Substantia nigra (tissue), 51 donors: ENCODE measurements at places on chromosomes 11 and 22.

- DNase-seq = no peak
Measured at GRCh38 chr11:110311783-110312579, 15.6 kb upstream of the RDX start.

DNA sequence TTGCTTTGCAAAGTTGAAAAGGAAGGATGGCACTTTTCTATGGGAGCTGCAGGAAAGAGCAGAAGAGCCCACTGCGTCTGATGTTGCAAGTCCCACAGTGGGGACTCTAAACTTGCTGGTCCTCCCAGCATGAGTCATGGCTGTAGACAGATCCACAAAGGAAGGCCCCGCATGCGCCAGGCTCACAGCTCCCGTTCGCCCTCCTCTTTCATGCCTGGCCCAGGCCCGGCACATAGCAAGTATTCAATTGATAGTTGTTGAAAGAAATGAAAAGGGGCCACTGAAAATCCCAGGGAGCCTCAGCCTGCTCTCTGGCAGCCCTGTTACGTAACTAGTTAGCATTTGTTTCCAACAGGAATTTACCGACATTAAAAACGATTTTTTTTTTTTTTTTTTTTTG lies 18.9 kb downstream of the AP1B1 start:
- DNase-seq = peak; percentile 38

DNA sequence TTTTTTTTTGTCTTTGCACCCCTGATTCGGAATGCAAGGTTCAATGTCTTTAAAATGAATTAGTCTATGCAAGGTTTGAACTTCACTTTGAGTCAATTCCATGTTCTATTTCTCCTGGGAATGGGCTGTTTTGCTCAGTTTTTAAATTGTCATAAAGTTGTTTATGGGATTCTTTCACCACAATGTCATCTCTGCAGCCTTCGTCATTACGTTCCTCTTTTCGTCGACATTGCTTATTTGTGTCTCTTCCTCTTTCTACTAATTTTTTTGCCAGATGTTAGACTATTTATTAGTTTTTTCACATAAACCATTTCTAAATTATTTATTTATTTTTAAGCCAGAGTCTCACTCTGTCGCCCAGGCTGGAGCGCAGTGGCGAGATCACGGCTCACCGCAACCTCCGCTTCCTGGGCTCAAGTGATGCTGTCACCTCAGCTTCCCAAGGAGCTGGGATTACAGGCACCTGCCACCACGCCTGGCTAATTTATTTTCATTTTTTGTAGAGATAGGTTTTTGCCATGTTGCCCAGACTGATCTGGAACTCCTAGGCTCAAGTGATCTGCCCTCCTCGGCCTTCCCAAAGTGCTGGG lies 7.1 kb upstream of the TNNT3 start:
- DNase-seq = no peak

GRCh38 chr11:65654375-65655349 lies 8.1 kb downstream of the RELA start:
- no peak for DNase-seq

DNA sequence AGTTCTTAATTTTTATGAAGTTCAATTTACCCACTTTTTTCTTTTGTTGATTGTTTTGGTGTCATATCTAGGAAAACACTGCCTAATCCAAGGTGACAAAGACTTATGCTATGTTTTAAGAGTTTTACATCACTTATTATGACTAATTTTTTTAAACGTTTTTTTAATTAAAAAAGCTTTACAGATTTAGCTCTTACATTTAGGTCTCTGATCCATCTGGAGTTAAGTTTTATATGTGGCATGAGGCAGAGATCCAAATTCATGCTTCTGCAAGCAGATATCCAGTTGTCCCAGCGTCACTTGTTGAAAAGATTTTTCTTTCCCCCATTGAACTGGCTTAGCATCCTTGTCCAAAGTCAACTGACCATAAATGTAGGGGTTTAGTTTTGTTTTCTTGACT lies 72.6 kb downstream of the PACSIN2 start:
- no peak for DNase-seq

GRCh38 chr11:35927682-35928081 lies 16.2 kb upstream of the LDLRAD3 start:
- DNase-seq = no peak

GRCh38 chr11:118398791-118399559 lies 2.4 kb upstream of the ATP5MG start:
- no peak for DNase-seq

GRCh38 chr11:79501707-79502106 lies 60.9 kb upstream of the TENM4 start:
- DNase-seq = no peak

DNA sequence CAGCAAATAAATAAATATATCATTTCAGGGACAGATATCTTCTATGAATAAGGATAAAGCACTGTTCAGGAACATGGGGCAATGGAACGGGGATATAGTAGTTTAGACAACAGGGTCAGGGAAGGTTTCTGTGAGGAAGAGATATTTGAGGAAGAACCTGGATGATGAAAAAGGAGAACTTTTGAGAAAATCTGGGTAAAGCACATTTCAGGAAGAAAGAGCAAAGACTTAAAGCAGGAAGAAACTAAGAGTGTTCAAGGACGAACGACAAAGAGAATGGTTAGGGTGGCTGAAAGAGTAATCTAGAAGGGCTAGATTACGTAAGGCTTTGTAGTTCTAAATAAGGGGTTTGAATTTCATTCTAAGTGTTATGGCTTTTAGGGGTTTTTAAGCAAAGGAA lies 12.7 kb downstream of the DDI1 start:
- DNase-seq = no peak

DNA sequence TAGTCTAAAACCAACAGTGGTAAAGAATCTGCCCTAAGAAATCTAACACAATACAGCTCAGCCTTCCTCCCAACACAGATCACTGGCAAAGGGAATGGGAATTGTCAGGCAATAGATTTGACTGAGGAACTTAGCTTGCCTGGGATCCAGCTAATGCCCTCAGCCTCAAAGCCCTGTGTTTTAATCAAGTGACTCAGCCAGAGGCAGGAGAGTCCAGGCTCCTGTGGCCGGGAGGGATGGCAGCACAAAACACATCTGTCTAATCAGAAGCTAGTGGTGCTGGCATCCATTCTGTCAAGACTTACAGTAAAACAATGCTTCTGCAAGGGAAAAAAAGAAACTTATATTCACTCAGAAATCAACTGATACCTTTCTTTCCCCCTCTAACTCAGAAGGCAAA lies 5.6 kb downstream of the SYTL2 start:
- DNase-seq = no peak

GRCh38 chr11:25927411-25927953 lies 404.4 kb upstream of the ANO3 start:
- DNase-seq = no peak

- no peak for DNase-seq
Measured at GRCh38 chr22:48949375-48950149, 878.1 kb downstream of the BRD1 start.

GRCh38 chr11:223026-223789 lies 12.9 kb downstream of the SIRT3 start:
- DNase-seq = no peak

GRCh38 chr11:63672936-63673539 lies 1.9 kb upstream of the ATL3 start:
- DNase-seq = no peak

DNA sequence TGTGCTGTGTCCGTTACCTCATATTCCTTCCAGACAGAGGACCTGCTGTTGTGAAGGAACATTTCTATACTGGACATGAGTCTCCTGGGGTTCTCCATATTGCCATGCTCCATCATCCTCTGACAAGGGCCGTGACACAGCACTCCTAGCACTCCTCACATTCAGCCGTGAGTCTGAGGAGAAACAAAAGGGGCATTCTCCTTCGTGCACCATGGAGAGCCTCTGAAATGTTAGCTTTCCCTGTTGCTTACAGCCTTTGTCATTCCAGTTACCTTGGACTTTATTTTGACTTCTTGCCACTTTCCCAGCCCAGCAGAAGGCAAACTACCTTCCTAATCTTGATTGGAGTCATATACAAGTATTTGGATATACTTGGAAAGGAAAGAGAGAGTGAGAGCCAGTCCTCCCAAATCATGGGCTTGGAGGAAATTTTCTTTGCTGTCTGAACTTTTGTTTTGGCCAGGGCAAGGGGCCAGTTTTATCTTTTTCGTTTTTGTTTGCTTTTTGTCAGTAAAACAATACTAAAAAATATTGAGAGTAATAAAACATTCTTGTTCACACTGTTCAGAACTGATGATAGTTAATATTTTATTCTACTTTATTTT lies 29.1 kb upstream of the TECTA start:
- DNase-seq = peak; percentile 45

GRCh38 chr11:12532580-12532979 lies 141.6 kb upstream of the TEAD1 start:
- DNase-seq = no peak

DNA sequence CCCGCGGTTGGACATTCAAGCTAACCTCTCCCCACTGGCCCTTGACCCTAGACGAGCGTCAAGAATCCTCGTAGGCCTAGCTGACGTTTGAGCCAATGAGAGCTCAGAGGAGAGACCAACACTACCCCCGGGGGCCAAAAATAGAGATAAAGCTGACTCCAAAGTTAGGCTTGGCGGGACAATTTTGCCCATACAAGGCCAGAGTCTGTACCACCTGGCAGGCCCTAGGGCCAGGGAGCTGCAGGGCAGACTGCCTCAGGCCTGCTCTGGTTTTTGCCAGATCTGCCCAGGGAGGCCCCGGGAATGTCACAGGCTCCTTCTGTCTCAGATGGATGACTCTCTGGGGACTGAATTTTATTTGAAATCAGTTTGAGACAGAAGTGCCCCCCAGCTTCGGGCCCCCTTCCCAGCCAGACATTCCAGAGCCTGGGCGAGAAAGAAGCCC lies 40.8 kb upstream of the ACCSL start:
- no peak for DNase-seq

GRCh38 chr11:69582756-69583467 lies 58.0 kb upstream of the CCND1 start:
- DNase-seq = no peak

GRCh38 chr11:106012744-106013143 lies 9.3 kb downstream of the MSANTD4 start:
- no peak for DNase-seq

- no peak for DNase-seq
Measured at GRCh38 chr11:114090976-114091375, 31.5 kb downstream of the ZBTB16 start.

GRCh38 chr22:27084130-27084529 lies 426.7 kb downstream of the MIAT start:
- no peak for DNase-seq

- no peak for DNase-seq
Measured at GRCh38 chr22:17562906-17563870, at the start of gene SLC25A18. TSS of gene SLC25A18 (plus strand) at chr22:17563498. CDS start at chr22:17579945, 16,447 bp downstream.

DNA sequence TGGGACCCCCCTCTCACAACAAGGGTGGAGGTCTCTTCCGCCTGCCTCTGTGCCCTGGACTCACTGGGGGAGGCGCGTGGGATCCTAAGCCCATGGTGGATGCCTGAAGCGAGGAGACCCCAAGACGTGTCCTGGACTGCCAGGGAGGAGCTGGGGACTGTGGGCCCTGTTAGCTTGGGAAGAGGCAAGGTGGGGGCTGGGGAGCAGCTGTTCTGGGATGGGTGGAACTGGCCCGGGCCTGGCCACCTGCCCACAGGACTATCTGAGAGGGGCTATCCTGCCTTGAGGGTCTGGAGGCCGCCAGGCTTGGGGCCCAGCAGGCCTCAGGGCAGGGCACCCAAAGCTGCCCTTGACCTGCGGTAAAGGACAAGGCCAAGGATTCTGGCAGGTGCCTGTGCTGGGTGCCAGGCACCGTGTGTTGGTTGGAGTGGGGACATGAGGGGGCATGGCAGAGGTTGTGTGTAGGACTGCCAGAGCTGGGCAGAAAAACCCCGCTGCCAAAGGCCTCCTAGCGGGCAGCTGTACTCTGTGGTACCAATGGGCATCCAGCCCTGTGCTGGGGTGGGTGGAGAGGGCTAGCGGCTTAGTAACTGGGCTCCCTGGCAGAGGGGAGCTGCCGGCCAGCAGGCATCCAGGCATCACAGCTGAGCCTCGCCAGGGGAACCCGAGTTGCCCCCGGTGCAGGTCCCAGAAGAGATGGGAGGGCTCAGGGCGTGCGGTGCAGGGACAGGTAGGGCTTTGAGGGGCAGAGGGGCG lies 670 bp downstream of the LSP1 start:
- no peak for DNase-seq

DNA sequence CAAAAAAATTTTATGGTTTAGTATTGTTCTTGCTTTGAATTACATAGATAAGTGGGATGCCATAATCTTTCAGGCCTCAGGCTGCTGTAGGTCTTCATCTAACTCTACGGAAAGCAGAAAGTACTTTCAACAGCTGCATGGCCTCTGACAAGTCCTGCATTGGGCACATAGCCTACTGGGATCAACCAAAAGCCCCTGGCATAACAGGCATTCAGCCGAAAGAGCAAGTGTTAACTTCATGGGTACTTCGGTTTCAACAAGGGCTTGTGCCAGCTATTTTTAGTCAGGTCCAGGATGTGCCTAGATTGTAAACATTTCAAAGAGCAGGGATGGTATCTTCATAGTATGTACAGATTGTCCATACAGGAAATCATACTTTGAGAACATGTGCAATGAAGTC lies 3.1 kb downstream of the SLN start:
- DNase-seq = no peak

GRCh38 chr11:61645179-61645868 lies 34.9 kb upstream of the DAGLA start:
- no peak for DNase-seq

- DNase-seq = no peak
Measured at GRCh38 chr22:19868333-19868732, 13.7 kb upstream of the GNB1L start.

DNA sequence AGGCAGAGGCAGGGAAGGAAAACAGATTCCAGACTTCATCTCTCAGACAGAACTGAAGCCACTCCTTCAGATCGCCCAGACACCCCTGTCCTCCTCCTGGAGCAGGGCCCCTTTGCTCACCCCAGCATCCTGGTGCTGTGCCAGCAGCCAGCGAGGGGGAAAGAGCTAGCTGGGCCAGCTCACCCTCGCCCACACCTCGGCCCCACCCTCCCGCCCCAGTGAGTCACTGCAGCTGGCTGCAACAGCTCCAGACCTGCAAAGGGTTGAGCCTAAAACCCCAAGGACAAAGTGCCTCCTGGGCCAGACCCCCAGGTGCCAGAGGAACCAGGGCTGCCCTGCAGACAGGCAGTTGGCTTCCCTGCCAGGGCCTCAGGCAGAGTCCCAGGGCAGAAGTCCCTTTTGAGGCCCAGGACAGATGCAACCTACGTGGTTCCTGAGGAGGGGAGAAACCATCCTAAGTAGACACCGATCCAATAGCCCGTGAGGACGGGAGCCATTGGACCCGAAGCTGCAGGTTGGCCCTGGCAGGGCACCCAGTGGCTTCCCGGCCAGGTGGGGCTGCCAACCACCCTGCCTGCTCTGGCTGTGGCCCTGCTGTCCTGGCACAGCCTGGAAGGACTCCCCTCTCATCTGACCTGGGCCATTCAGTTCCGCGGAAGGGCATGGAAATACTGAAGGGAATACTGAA lies 7.2 kb downstream of the AHNAK start:
- DNase-seq = no peak

GRCh38 chr11:119427279-119427678 lies 4.3 kb upstream of the THY1 start:
- DNase-seq = no peak

GRCh38 chr11:58905011-58905720 lies 34.1 kb upstream of the GLYATL1 start:
- no peak for DNase-seq
